GM04504 (cell line): ENCODE measurements at places on chromosomes 7 and 10.

DNA sequence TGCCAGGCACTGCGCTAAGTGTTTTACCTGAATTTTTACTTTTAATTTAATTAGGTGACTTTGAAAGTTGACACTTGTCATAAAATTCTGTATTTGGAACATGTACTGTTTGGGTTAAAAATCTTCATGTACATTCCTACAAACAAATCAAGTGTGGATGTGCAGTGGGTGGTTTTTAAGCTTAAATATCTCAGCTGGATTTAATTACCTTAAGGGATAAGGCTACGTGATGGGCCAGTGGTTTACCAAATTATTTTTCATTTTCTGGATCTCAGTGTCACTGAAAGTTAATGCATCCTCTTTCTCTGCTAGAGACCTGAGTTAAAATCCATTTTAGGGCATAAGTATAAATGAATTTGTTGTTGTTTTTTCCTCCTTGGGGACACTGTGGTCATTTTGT lies 51.1 kb downstream of the EXOC4 start:
- no peak for DNase-seq

- no peak for DNase-seq
These were observed 1005.5 kb downstream of the KCNMA1 start for GRCh38 chr10:76631884-76632766.

DNA sequence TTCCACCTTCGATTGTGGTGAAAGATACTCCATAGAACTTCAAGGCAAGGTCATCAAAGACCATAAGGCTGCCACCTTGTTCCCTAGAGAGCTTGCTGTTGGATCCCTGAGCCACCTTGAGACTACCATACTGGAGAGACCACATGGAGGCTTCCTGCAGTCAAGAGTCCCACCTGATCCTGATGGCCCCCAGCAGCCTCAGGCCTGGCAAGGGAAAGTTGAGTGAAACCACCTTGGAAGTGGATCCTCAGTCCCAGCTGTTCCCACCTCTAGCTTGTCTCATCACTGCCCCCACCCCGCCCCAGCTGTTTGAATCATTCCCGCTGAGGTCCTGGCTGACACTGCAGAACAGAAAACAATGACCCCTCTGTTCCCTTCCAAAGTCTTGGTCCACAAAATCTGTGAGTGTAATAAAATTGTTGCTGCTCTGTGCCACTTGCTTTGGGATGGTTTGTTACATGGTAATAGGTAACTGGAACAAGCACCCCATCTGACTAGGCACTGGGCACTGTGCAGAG lies 32.0 kb downstream of the PRLHR start:
- no peak for DNase-seq

DNA sequence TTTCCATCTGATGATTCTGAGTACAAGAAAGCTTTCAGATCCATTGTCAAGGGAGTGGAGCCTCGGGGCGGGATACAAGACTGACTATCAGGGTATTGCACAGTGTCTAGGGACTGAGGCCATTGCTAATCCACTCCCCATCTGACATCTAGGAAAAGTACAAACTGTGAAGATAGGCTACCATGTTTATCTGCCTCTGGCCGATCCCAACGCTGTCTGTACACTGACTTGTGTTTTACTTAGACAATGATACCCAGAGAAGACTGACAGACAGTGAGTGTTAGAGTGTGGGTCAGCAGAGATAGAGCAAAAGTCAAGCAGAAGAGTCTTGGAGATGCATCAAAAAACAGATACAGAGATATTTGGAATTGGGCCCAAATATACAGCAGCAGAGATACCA lies 3.1 kb upstream of the SLC13A4 start:
- no peak for DNase-seq

GRCh38 chr10:98921316-98921715 lies 314.3 kb downstream of the HPSE2 start:
- no peak for DNase-seq

GRCh38 chr7:116717137-116717536 lies 45.1 kb downstream of the MET start:
- DNase-seq: no peak

DNA sequence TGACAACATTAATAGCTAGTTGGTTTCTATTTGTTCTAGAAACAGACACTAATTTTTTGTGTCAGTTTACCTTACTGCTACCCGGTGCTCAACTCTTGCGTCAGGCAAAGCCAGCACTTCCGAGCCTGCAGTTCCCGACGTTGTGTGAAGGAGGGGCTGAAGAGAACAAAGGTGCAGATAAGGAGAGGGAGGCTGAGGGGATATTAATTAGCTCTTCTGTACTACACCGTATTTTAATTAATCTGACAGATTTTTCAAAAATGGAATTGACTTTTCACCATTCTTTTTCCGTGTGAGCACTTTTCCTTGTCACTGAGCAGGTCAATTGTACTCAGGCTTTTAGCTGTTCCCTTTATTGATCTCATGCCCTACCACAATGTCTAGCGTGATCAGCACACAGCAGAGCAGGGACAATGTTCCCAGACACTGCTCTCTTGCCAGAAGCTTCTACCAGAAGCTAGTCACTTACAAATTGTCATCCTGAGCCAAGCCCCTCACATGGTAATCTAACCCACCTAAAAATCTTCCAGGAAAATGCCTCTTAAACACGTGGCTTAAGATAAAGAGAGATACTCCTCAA lies 650.5 kb upstream of the MKI67 start:
- no peak for DNase-seq

DNA sequence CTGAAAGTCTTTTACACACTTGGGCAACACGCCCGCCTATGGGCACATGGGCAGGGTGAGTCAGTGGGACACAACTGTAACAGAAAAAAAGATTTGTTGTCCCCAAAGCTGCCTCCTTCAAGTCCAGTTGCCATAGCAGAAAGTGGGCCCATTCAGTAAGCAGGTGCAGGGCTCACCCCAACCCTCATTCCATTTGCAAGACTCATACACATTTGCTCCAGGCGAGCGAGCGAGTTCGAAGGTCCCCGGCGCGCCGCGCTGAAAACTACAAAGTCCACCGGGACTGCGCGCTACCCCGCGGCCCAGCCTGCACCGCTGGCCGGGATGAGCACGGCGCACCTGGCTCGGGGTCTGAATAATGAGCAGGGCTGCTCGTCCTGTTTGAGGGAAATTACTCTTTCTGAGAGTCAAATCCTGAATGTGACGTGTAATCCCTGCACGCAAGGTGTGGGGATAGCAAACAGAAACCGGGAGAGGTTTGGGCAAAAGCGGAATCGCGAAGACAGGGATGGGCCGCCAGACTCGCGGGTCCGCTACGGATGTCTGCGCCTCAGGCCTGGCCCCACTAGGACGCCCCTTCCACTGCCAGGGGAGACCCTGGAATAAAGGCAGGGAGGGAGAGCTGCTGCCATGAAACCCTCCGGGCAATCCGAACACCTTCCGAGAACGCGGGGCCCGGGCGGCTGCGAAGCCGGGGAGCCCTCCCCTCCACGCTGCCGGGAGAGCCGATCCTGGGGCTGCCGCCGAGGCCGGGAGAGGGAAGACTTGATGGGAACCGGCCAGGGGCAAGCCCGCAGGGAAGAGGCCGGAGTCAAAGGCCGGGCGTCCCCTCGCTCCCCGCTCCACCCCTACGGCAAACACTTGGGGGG lies 982 bp downstream of the COBL start:
- DNase-seq: no peak

GRCh38 chr7:30430777-30431176 lies 47.8 kb downstream of the NOD1 start:
- no peak for DNase-seq

DNA sequence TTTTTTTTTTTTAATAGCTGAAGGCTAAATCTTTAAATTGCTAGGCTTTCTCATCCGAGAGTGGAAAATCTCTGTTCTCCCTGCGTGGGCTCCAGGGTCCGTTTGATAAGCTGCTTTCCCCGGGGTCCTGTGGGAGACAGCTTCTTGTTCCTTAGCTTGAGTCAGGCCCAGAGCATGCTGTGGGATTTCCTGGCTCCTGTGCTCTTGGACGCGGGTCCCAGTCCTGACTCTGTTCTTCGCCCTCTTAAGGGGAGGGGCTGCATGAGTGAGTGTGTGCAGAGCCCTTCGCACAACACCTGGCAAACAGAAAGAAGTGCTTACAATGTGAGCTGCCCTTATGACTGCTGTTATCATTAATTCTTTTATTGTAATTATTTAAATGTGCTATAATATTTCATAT lies 133.5 kb downstream of the TACC2 start:
- DNase-seq: no peak

DNA sequence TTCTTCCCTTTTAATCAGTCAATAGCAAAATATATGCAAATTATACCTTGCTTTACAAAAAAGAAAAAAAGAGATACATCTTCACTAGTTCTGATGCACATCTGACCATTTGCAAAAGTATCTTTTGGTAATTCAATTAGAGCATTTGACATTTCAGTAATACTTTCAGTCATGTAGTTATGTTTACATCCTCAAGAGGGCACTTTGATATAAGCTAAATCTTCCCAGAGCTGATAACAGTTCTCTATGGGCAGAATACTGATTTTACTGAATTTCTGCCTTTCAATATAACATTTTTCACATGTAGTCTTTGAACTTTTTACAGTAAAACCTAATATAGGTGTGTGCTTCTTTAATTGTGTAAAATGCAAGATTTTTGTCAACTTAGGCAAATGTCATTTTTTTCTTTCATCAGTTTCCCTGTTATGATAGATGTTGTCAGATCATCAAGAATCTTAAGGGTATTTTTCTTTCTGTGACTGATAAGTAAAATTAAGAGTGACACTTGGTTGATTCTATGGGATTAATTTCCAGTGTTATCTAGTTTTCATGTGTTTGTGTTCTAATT lies 703.5 kb upstream of the SEMA3D start:
- DNase-seq: no peak

DNA sequence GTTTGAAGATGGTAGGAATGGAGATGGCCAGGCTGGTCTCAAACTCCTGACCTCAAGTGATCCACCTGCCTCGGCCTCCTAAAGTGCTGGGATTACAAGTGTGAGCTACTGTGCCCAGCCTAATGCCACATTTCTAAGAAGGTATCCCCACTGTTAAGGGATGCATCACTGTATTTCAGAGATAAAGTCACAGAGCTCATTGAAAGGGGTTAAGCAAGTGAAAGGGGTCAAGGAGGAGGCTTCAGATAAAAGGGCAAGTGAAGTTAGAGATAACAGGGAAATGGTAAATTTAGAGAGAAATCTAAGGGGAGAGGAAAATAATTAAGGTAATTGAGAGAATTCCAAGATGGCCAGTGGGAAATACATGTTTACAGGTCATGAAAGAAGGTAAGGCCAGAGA lies 93.0 kb upstream of the SP4 start:
- DNase-seq: no peak

GRCh38 chr7:11343136-11343535 lies 369.5 kb downstream of the PHF14 start:
- DNase-seq: no peak

DNA sequence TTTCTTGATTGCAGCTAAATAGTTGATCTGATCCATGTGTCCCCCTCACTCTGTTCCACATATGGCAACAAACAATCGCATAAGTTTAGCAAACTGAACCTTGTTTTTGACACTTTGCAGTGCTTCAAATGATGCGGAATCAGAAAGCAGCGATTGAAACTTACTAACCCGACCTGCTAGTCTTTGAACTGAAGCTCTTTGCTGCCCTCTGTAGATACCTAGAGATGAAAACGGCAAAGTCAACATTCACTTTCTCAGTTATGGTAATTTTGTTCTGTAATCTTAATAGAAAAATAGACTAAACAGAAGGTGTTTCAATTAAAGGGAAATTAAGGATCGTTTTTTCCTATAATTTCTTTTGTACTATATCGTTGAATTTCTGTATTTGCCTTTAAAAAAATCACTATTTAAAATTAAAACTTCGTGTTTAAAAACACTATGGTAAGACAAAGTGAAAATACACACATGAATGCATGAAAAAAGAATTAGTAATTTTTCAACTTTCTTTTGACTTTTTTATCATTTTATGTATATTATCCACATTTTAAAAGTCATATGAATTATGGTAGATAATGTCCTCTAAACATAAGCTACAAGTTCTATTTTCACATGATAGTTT lies 276.5 kb downstream of the MAGI2 start:
- DNase-seq: peak; percentile 26

GRCh38 chr10:43068471-43069210 lies 8.2 kb upstream of the RET start:
- DNase-seq: no peak

- no peak for DNase-seq
These were observed 92.4 kb upstream of the KMT2E start for GRCh38 chr7:104921596-104921995.

DNA sequence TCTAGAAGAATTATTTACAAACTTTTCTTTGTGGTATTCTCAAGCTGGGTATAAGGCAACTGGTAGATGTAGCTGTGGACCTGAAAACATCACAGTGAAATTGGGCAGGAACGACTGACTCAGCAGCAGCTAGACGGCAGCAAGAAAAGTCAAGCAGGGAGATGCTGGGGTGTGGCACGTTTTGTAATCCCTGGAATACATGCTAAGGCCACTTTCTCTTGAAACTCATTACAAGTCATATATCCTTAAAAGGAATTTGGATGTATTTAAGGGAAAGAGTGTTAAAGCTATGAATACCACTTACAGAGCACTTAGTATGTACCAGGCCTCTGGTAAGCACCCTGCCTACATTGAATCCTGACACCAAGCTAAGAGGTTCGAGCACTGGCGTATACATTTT lies 17.4 kb downstream of the BEND7 start:
- no peak for DNase-seq

GRCh38 chr7:151232917-151233701 lies 826 bp downstream of the CHPF2 start:
- peak; percentile 61 for DNase-seq

- no peak for DNase-seq
These were observed 38.4 kb upstream of the CDH23 start for GRCh38 chr10:71358277-71358676.

DNA sequence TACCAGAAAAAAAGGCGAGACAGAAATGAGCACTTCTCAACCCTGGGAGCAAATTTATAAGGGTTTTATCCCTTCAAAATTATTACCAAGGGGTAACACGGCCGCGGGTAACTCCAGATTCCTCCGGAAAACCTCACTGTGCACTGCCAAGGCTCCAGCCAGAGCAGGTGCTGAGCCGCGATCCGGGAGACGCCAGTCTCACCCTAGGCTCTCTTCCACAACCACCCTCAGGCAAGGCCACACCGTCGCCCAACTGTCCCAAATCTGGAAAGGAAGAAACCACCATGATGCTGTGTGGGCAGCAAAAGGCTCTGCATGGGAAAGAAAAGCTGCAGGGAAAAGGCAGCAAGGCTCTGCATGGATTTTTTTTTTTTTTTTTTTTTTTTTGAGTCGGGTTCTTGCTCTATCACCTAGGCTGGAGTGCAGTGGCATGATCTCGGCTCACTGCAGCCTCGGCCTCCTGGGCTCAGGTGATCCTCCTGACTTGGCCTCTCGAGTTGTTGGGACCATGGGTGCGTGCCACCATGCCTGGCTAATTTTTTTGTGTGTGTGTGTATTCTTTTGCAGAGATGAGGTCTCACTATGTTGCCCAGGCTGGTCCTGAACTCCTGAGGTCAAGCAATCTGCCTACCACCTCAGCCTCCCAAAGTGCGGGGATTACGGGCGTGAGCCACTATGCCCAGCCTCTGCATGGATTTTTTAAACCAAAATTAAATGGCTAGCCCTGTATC lies 39.0 kb downstream of the MAD1L1 start:
- no peak for DNase-seq

DNA sequence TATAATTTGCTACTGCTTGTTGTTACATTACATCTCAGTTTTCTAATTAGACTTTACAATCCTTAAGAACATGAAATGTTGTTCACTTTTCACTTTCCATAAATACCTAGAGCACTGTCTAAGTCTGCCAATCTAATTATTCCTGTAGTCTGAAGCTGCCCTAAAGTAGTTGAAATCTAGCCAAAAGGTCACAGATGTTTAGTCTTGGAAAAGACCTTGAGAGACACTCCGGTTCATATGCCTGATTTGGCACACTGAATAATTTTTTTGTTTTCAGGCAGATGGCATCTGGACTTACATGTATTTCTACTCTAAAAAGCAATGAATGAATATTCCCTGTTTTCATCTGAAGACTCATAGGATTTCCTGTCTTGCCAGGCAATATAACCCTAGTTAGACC lies 359.1 kb downstream of the ANKRD7 start:
- no peak for DNase-seq
